HepG2 (cell line): ENCODE measurements at places on chromosomes 6 and 20.

- DNase-seq = peak; percentile 56
Measured at GRCh38 chr20:10521068-10521831, 86.1 kb downstream of the SLX4IP start.

- peak; percentile 52 for DNase-seq
Measured at GRCh38 chr6:30411515-30412207, 66.7 kb downstream of the RPP21 start.

GRCh38 chr6:105570416-105570815, 167.5 kb upstream of the PREP start:
- no peak for DNase-seq

DNA sequence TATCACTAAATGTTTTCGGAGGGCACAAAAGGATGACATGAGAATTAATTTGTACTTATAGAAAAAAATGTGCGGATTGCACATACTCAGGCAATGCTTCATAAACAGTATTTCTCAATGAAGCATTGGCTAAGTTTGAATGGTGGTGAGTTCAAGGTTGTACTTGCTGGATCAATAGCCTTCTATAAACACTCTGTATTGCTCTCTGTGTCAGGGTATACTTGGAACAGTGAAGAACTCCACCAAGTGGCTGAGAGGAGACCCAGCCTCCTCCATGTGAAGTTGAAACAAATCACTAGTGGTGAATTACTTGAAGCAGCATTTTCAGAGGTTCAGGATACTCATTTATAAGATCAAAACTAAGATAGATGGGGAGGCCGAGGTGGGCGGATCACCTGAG, 360.6 kb downstream of the RIMS1 start:
- peak; percentile 33 for DNase-seq

- DNase-seq = no peak
Measured at GRCh38 chr6:96110878-96111277, 95.1 kb downstream of the FUT9 start.

- no peak for DNase-seq
Measured at GRCh38 chr6:14415452-14415851, 297.9 kb downstream of the CD83 start.

GRCh38 chr6:135970750-135971149, 119.2 kb downstream of the PDE7B start:
- DNase-seq = no peak

GRCh38 chr6:14544666-14545065, 427.1 kb downstream of the CD83 start:
- no peak for DNase-seq

DNA sequence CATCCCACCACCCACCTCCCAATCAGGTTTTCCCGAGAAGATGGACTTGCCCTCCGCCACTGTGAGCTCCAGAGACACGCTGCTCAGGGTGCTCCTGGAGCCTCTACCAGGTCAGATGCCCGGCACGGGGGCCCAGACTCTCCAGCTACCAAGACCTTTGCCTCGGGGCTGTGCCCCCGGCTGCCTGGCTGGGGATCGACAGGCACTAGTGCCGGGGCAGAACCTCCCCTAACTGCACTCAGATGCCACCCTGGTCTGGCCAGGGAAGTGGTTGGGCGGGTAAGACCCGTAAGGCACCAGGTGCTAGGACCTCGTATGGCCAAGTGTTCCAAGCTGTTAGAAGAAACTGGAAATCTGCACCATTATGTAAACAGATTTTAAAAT, 100.7 kb downstream of the ASXL1 start:
- DNase-seq = no peak

DNA sequence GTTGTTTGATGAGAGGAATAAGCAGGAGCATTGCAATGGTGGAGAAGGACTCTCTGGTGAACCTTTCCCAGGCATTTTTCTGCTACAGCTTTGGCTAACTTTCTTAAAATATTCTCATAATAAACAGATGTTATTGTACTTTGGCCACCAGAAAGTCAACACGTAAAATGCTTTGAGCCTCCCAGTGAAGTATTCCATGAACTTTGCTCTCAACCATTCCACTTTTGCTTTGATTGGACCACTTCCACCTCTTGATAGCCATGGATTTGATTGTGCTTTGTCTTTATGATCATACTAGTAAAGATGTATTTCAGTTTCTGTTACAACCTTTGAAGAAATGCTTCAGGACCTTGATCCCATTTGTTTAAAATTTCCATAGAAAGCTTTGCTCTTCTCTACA, 241.1 kb downstream of the TENT5A start:
- DNase-seq = peak; percentile 29

- DNase-seq = no peak
Measured at GRCh38 chr6:51800603-51801002, 286.8 kb downstream of the PKHD1 start.

GRCh38 chr6:142845143-142845571, 99.8 kb downstream of the HIVEP2 start:
- DNase-seq = no peak

DNA sequence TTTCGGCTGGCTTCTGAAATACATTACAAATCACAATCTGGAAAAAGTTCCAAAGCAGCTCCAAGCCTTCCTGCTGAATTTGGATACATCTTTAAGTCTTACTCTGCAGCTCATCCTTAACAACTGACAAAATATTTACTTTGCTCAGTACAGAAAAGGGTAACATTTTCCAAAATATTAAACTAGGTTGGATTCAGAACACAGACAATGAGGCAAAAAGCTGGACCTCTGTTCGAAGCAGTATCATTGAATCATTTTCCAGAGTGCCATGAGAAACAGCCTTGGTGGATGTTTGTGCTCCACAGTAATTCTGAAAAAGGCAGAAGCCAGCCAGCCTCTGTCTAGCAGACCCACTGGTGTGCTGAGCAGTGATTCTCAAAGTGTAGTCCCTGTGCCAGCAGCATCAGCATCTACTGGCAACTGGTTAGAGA, 162.1 kb downstream of the AIG1 start:
- no peak for DNase-seq

- no peak for DNase-seq
Measured at GRCh38 chr20:41359541-41360011, 7.0 kb downstream of the EMILIN3 start.

GRCh38 chr20:63164484-63165355, 51.2 kb downstream of the YTHDF1 start:
- DNase-seq = no peak

DNA sequence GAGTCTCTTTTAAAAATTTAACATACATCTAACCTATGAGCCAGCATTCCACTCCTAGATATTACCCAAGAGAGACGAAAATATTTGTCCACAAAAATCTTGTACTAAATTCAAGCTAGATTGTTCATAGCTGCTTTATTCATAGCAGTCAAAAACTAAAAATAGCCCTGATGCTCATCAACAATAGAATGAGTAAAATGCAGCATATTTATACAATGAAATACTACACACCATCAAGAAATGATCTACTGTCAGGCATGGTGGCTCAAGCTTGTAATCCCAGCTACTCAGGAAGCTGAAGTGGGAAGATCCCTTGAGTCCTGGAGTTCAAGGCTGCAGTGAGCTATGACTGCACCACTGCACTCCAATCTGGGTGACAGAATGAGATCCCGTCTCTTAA, 22.0 kb upstream of the SRC start:
- DNase-seq = no peak

DNA sequence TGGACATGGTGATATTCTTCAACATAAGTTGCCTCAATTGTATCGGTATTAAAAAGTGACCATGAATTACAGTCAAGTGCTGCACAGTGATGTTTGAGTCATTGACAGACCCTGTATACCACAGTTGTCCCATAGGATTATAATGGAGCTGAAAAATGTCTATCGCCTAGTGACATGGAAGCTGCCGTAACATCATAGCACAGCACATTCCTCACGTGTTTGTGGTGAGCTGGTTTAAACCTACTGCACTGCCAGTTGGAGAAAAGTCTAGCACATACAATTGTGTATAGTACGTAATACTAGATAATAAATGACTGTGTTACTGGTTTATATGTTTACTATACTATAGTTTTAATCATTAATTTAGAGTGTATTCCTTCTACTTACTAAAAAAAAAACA, 150.2 kb downstream of the CDH26 start:
- DNase-seq = no peak

- no peak for DNase-seq
Measured at GRCh38 chr6:43521836-43522235, 4.9 kb downstream of the POLR1C start.

- peak; percentile 77 for DNase-seq
Measured at GRCh38 chr6:26304797-26305640, 60.0 kb upstream of the BTN3A2 start.

- DNase-seq = peak; percentile 86
Measured at GRCh38 chr6:13715444-13715883, 3.8 kb upstream of the RANBP9 start.

DNA sequence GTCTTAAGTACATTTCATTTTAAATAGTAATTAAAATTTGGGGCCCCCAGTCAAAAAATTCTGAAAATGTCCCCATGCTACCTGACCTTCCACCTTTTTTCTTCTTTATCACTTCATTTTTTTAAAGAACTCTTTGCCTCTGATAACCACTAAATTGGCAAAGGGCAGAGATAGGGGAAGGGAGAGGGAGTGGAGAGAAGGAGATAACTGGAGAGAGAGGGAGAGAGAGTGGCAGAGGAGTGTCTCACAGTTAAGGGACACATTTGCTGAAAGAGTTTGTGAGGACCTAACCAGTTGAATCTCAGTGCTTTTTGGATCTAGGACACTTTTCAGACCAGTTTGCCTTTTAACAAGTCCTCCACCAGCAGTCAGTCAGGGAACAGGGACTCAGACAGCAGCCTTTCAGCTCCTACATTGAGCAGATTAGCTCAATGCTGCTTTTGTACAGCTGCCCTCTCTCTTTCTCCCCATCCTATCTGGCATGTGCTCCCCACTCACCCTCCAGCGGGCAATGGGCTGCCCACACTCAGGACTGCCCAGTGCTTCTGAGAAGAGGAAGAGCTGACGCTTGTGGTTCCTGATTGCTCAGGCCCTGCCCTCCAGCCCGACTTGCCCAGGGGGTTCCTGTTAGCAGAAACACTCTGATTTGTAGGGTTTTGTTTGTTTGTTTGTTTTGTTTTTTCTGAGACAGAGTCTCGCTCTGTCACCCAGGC, 14.4 kb downstream of the ARMC2 start:
- no peak for DNase-seq

DNA sequence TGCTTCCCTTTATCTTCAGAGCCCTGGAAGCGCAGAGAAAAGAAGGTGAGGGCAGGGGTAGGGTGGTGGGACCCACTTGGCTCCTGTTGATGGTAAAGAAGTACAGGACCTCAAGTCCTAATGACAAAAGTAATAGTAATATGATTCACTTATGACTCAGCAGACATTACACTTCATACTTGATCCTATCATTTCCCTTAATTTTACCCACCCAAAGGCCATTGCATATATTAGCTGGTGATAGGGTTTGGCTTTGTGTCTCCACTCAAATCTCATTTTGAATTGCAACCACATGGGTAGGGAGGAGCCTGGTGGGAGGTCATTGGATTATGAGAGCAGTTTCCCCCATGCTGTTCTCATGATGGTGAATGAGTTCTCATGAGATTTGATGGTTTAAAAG, 880.7 kb downstream of the KIF16B start:
- DNase-seq = no peak

DNA sequence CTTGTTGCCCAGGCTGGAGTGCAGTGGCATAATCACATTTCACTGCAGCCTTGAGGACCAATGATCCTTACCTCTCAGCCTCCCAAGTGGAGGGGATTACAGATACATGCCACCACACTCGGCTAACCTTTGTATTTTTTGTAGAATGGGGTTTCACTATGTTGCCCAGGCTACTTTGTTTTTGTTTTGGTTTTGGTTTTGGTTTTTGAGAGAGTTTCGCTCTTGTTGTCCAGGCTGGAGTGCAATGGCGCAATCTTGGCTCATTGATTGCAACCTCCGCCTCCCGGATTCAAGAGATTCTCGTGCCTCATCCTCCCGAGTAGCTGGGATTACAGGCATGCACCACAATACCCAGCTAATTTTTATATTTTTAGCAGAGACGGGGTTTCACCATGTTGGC, 105.5 kb downstream of the BMP7 start:
- DNase-seq = no peak

GRCh38 chr6:133179481-133179880, 61.7 kb upstream of the EYA4 start:
- no peak for DNase-seq

- DNase-seq = no peak
Measured at GRCh38 chr20:63886921-63887320, 8.0 kb upstream of the DNAJC5 start.

- DNase-seq = no peak
Measured at GRCh38 chr6:38632490-38632889, 7.2 kb downstream of the BTBD9 start.

GRCh38 chr20:48721324-48722001, 106.3 kb downstream of the PREX1 start:
- DNase-seq = no peak

DNA sequence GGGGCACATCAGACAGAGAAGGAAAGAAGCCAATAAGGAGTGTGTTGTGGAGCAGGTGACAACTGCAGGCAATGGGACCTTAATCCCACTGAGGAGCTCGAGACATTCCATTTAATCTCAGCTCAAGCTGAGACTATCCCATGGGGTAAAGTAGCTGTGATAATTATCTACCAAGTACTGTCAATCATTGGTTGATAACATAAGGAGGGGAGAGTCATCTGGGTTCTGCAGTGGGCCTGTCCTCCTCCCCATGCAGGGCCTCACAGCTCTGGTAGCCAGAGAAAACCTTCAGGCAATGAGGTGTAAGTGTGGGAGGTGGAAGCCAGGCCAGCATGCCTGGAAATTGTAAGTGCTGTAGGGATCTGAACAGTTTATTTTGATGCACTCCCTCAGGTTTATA, 375.0 kb upstream of the ARID1B start:
- DNase-seq = no peak

DNA sequence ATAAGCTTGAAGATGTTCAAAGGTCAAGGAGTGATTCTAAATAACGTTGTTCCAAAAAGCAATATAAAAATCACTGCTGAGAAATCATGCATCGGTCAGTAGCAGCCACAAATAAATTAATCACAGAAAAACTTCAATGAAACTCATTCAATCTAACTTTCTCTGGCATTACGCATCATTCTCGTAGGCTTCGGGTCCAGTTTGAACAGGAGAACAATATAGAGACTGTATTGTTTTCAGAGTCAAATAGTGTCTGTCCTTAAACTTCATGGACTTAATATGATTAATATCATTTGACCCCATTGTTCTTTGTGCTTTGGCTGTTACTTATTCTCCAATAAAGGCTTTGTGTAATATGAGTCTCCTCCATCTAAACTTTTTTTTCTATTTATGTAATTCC, 200.4 kb downstream of the C6orf118 start:
- DNase-seq = no peak

- DNase-seq = no peak
Measured at GRCh38 chr20:38608188-38608587, 6.6 kb downstream of the ARHGAP40 start.

- no peak for DNase-seq
Measured at GRCh38 chr6:15945593-15946159, 183.2 kb upstream of the MYLIP start.

DNA sequence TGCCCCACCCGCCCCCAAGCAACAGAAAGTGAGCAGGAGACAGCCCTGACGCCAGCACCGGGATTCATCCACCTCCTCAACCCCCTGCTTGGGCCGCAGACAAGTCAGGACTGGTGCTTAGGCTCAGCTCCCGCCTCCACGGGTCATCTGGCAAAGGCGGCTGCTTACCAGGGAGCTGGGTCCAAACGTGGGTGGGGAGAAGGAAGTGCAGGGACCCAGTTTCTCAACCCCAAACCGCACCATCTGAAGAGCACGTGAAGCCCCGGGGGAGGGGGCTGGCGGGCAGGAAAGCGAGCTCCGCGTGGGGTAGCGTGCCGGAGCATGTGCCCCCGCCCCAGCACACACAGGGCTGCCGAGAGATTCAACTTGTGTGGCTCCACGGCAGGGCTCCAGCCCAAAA, 87.2 kb downstream of the BMP7 start:
- DNase-seq = no peak
